ENCODE measurements at places on chromosomes 16 and 17.

- DNase-seq, result no peak
These were observed 287.4 kb downstream of the SLC39A11 start for GRCh38 chr17:72804949-72805707.

GRCh38 chr16:2712546-2712945 lies 7.5 kb downstream of the PRSS27 start:
- no peak for DNase-seq

DNA sequence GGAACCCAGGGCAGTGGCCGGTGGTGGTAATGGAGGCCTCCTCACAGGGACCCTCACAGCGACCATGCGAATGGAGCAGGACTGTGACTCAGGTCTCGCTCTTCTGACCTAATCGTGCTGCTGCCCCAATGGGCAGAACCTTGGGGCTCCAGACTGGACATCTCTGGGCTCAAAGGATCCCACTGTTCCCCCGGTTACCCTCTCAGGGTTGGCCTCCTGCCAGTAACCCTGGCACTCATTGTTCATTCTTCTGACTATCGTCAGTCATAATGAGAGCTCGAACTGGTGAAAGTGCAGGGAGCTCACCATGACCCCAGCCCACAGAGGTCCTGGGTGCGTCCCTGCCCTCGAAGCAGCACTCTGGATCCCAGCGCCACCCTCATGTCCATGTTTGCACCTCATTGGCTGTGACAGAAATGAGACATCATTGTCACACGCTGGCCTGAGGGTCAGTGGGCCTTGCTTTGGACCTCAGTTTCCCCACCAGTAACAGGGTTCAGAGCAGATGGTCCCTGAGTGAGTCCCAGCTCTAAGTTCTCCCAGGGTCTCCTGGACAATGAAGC lies 4.0 kb upstream of the NPRL3 start:
- no peak for DNase-seq

- DNase-seq, result no peak
These were observed 32.4 kb downstream of the DCAKD start for GRCh38 chr17:45018848-45019711.

GRCh38 chr17:4387137-4387536 lies 20.7 kb upstream of the UBE2G1 start:
- no peak for DNase-seq

GRCh38 chr16:21708533-21709115 lies 44.9 kb downstream of the OTOA start:
- peak; percentile 64 for DNase-seq

DNA sequence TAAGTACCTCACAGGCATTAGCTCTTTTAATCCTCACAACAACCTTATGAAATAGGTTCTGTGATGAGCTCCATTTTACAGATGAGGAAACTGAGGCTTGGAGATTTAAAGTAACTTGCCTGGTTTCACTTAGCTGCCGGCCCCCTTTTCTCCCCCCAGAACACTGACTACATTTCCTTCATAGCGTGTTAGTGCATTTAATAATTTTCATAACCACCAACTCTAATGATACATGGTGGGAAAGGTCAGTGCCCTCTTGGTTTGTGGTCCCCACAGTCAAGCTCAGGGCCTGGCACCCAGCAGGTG lies 16.5 kb upstream of the RHOT1 start:
- no peak for DNase-seq

- DNase-seq, result no peak
These were observed 6.2 kb downstream of the CNP start for GRCh38 chr17:41972571-41973407.

- DNase-seq, result no peak
These were observed 317 bp downstream of the CLTC start for GRCh38 chr17:59620064-59620359.

- no peak for DNase-seq
These were observed 138.5 kb downstream of the DNAH9 start for GRCh38 chr17:11736613-11737312.

DNA sequence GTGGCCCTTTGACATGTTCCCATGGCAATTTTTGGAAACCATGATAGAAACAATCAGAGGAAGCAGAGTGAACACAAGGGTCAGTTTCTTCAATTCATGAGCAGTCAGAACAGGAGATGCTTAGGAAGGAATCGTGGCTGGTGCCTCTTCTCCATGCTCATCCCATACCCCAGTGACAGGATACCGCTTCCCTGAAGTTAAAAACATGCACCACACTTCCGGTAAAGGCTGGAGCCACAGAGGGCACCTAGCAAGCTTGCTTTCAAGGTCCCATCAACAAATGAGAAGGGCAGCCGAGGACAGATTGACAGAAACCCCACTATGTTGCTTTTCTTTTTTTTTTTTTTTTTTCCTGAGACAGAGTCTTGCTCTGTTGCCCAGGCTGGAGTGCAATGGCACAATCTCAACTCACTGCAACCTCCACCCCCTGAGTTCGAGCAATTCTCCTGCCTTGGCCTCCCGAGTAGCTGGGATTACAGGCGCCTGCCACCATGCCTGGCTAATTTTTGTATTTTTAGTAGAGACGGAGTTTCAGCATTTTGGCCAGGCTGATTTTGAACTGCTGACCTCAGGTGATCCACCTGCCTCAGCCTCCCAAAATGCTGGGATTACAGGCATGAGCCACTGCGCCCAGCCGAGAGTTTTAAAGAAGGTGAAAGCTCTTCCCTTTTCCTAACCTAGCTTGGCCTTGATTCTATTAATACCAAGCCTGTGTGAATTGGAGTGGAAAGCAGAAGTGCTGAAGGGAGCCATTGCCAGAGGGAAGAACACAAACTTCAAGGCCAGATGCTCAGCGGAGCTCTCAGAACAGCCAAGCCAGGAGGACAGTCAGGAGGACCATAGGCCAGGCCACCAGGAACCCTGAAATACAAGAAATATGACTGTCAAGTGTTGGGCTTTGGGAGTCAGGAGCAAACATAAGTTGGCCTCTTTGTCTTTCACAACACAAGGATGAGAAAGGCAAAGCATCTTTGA lies 16.6 kb downstream of the GP2 start:
- no peak for DNase-seq

DNA sequence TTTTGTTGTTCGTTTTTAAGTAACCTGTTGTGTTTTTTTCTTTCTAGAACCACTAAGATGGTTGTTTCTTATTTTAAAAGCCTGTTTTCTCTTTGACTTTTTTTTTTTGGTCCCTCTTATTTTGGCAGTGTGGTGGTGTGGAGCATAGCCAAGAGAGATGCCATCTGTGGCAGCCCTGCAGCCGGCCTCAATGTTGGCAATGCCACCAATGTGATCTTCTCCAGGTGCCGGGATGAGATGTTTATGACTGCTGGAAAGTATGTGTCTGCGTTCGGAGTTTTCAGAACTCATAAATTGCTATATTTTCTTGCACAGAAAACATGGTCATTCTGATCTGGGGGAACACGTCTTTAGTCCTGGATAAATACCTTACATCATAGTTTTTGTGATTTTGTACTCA lies 17.6 kb downstream of the CFAP52 start:
- no peak for DNase-seq

DNA sequence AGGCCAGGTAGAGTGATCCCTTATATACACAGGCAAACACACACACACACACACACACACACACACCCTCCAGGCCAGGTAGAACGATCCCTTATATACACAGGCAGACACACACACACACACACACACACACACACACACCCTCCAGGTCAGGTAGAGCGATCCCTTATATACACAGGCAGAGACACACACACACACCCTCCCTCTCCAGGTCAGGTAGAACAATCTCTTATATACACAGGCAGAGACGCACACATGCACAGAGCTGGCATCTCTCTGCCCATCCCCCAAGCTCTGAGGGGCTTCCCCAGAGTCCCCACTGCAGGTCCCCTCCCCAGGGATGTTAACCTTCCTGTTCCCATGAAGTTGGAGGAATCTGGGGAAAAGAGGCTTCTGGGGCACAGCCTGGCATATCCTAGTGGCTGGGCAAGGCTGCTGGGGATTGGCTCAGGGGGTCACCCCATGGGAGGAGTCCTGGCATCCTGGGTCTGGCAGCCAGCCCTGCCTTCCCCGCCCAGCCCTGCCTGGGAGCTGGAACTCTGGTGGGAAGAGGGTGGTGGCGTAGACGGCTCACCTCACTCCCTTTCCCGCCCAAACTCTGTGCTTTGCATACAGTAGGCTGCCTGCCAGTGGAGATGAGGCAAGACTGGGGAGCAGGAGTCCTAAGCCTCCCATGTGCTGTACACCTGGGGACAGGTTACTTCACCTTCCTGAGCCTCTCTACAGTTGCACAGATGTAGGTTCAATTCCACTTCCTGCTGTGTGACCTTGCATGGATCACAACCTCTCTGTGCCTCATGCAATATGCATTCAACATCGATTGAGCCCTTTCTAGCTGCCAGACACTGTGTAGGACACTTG lies 41.8 kb downstream of the TEKT5 start:
- DNase-seq, result no peak

DNA sequence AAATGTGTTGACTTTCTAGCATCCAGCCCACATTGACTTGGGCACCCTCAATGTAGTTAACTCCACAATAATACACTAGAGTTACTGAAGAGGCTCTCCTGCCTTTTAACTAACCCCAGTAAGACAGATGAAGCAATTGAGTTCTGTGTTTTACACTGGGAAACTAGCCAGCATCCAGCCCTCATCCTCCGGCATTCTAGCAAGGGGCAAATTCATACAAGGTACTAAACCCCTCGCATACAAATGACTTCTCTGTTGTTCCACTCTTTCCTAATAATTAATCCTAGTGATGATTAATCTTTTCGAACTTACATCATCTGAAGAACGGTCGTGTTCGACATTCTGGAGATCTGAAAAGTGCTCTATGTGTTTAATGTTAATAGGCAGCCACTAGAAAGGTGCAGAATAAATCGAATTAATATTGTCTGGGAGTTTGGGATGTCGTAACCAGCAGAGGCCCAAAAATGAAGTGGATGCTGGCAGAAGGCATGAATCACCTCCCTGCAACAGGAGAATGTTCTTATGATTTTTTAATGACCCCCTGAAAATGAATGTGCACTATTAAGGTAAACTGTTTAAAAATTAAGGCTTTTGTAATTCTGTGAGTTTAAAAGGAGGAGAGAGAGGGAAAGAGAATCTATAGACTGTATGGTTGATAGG lies 249.4 kb downstream of the SNX29 start:
- no peak for DNase-seq

DNA sequence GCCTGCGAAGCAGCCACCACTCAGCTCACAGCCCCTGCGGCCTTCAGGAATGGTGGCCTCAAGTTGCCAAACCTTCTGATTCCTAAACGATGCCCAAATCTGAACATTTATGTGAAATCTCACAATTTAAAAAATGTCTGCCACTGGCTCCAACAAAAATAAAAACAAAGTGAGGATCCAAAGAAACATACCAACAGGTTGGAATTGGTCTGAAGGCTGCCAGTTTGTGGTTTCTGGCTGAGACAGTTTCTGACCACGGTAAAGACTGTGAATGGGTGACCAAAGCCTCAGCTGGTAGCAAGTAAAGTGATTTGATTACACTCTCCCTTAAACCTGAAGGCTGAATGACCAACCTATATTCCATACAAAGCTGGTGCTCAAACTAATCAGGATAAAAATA lies 24.9 kb downstream of the LITAFD start:
- no peak for DNase-seq

- no peak for DNase-seq
These were observed 57.4 kb downstream of the HS3ST3A1 start for GRCh38 chr17:13544292-13544691.

DNA sequence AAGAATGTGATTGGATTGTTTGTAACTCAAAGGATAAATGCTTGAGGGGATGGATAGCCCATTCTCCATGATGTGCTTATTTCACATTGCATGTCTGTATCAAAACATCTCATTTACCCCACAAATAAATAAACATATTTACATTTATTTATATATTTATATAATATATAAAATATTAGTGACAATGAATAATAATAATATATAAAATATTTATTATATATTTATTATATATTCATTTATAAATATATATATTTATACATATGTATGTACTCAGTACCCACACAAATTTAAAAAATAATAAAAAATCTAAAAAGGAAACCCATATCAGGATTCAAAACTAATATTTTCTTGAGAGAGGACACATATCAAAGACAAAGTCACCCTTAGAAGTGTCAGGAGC lies 429.9 kb downstream of the KCNJ2 start:
- no peak for DNase-seq

DNA sequence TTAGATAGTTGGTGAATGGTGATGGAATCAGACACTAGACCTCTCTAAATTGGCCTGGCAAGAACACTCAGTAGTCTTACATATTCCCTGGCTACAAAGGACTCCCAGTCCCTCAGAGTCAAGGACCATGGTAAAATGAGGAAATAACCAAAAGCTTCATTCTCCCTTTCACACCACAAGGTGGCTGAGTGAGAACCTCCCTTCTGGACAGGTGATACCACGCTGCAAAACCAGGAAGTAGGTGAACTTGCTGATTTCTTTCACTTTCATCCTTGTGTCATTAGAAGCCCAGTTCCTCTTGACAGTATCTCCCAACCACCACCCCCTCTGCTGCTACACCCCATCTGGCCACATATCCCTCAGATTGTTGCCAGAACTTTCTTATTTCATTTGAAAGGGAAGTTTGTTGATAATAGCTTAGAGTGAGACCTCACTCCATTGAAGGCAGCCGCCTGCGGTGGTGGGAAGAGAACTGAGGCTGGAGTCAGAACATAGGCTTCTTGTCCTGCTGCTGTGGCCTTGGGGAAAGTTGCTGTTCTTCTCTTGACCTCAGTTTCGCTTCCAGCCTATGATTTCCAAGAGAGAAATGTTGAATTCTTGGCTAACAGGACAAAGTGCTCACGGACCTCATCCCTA lies 290.6 kb upstream of the CCL2 start:
- no peak for DNase-seq

DNA sequence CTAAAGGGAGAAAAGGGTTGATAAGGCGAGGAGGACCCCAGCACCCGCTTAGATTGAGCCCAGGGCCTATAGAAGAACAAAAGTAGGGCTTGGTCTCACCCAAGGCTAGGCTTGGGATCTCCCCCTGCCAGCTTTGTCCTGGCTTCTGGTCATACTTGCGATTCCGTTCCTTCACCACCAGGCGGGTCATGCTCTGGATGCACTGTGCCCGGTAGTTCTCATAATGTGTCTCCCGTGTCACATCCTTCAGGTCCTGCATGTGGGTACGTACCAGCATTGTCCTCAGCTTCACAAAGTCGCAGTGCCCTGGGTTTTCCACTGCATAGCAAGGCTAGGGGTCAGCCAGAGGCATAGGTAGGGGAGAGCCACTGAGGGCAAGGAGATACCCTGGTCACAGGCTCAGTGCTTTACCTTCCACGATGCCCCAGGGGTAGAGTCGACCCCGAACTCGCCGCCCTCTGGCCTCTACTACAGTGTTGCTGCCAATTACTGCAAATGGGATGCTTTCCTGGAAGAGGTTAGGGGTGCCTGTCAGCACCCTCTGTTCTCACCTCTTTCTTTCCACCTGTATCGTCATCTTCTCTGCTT lies 6.5 kb upstream of the MTMR4 start:
- DNase-seq, result no peak

- no peak for DNase-seq
These were observed 23.0 kb upstream of the CHMP6 start for GRCh38 chr17:80968602-80969029.

DNA sequence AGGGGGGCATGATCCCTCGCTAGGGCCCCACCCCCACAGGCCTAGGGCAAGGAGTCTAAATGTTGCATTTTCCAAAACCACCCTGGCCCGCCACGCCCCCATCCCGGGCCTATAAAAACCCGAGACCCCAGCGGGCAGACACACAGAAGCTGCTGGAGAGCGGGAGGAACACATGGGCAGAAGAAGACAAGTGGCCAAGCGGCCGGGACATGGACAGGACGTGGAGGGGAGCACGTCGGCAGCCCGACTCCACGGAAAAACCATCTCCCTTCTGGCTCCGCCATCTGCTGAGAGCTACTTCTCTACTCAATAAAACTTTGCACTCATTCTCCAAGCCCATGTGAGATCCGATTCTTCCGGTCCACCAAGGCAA lies 34.1 kb upstream of the ENPP7 start:
- no peak for DNase-seq

- DNase-seq, result no peak
These were observed 55.2 kb upstream of the IRX5 start for GRCh38 chr16:54875443-54875842.

All from T-helper 17 cell (primary cell).